ENCODE measurements at places on chromosomes 11 and 22.

GRCh38 chr11:28625532-28625931 is 517.3 kb downstream of the METTL15 start:
- DNase-seq: no peak

GRCh38 chr11:36295926-36296325 is at the start of gene PRR5L:
Gene PRR5L, plus strand, starts transcription at chr11:36296288. Its CDS starts 104,834 bp downstream, at chr11:36401122.
- no peak for DNase-seq

- DNase-seq: no peak
Measured at GRCh38 chr11:107956543-107956942, 28.3 kb downstream of the RAB39A start.

- no peak for DNase-seq
Measured at GRCh38 chr11:1350086-1350725, 39.5 kb upstream of the BRSK2 start.

DNA sequence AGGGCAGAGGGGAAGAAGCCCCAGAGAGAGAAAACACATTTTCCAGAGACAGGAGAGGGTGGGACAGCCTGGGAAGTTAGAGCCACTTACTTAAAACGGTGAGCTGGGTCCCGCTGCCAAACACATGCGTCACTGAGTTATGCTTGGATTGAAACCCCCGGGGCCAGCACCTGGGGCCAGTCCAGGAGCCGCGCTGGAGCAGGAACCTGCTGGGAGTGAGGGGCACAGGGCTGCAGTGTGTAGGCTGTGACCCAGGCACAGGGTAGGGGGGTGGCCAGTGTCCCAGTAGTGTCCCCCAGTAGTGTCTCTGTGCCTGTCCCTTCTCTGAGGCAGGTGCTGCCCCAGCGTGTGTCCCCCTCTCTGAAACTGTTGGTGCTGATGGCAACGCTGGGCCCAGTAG is 5.2 kb downstream of the IGLL1 start:
- no peak for DNase-seq

DNA sequence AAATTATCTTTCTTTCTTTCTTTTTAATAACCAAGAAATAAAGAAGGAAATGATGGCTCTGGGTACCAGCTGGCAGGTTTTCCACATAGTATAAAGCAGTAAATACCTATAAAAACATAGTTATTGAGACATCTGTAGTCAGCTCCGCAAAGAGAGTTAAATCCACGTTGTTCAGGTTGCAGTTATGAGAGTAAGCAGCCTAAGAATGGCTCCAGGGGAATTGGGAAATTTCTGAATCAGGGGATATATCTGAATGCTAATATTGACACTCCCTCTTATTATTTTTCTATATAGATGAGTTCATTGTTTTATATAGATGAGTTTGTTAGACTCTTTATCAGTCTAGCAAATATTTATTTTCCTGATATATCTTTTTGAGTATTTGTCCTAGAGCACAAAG is 322.0 kb upstream of the LRRC4C start:
- no peak for DNase-seq

GRCh38 chr11:64321026-64321425 is 3.1 kb downstream of the PRDX5 start:
- no peak for DNase-seq

DNA sequence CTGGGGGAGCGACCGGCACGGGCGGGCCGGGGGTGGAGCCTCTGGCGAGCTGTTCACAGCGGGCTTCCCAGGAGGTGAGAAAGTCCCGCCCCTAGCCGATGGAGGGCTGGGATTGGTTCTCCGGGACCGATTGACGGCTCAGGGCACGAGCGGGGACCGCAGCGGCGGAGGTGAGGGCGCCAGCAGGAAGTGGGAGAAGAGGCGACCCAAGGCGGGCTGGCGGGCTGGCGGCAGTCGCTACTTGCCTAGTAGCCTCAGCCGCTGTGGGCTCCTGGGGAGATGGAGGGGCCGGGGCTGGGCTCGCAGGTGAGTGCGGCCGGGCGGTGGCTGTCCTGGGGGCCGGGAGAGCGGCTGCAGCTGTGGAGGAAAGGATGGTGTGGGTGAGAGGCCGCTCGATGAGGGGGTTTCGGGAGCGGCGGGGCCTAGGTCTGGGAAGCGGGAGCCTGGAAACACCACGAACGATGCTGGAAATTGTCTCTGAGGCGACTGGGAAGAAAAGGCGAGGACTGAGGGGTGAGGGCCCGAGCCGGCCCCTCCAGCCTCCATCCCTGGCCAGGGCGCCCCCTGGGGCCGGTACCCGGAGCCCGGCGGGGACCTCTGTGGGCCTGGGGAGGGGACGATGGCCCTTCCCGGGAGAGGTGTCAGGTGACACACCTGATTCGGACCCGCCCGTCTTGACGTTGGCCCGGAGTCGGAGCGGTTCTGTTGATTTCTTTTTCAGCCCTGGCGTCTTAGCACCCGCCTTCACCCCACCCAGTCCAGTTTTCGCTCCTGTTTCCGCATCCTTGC is at the start of gene ZDHHC13:
TSS of gene ZDHHC13 (plus strand) at position 198 of the 789 bp plus-strand sequence. CDS start at position 280, 82 bp downstream.
- peak; percentile 91 for DNase-seq

GRCh38 chr11:74070723-74071492 is 62.0 kb upstream of the UCP3 start:
- DNase-seq: no peak

DNA sequence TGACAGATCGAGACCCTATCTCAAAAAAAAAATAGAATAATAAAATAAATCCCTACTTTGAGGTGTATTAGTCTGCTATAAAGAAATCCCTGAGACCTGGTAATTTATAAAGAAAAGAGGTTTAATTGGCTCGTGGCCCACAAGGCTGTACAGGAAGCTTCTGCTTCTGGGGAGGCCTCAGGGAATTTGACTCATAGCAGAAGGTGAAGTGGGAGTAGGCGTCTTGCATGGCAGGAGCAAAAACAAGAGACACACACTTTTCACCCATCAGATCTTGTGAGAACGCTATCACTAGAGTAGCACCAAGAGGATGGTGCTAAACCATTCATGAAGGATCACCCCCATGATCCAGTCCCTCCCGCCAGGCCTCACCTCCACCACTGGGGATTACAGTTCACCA is 29.2 kb downstream of the CDPF1 start:
- no peak for DNase-seq

- DNase-seq: no peak
Measured at GRCh38 chr22:41563051-41563711, 2.4 kb downstream of the CSDC2 start.

GRCh38 chr11:117936973-117937372 is 7.8 kb upstream of the TMPRSS13 start:
- no peak for DNase-seq

DNA sequence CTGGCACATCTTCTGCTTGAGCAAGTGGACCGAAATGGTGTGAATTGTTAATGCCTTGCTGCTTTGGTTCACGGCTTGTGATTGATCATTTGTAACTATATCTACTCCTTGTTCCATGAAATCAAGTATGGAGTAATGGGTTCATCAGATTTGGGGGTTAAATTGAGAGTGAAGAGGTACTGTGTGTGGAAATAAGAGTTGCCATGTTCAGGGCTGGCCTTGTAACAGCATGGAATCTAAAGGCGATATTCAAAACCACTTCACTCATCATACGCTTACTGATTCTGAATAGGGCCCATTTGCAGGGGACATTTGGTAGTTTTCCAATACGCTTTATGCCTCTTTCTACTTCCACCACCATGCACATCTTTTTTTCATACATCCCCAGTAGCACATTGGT is 122.2 kb downstream of the DCDC1 start:
- no peak for DNase-seq

GRCh38 chr11:68177877-68178276 is 35.2 kb downstream of the KMT5B start:
- DNase-seq: no peak

DNA sequence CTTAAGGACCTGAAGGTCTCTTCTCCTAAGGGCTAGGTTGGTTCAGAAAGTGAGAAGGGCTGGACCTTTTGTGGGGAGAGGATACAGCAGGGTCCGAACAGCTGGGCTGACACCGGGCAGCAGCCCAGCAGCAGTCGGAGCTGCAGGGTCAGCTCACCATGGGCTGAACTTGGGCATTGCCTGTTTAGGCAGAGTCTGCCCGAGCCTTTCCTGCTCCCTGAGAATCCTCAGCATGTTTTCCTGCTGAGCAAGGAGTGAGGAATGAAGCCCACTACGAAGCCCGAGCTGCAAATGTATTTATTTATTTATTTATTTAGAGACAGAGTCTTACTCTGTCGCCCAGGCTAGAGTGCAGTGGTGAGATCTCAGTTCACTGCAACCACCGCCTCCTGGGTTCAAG is 83.9 kb downstream of the PTPRJ start:
- no peak for DNase-seq

DNA sequence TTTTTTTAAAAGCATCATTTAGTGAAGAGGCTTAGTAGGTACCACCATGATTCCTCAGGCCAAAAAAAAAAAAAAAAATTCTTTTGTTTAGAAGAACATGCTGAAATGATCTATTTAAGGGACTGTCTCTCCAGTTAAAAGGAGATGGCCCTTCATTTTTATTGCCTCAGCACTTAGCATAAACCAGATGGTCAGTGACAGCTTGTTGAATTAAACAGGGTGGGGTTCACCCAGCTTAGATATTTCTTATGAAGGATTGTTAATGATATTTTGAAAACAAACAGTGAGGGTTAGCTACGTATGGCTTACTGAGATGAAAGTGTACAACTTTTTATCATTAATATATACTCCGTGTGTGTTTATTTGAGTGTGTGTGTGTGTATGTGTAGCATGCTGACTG is 203.7 kb downstream of the FAM181B start:
- DNase-seq: no peak

DNA sequence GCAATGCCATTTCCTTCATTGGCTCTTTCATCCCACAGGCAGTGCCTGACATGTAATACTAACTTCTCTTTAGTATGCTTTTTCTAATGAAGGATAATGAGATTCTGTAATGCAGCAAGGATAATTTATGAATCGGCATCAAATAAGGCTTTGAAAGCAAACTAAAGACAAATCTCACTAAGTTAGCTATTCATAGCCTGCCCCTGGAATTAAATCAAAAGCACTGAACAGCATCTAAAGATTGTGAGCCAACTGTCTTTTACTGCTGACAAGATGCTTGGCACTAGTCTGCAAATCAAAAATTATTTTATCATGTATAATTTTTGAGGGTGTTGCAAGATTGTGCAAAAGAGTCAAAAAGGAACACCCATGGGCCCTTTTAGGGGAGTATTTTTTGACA is 265.0 kb downstream of the CASP12 start:
- no peak for DNase-seq

DNA sequence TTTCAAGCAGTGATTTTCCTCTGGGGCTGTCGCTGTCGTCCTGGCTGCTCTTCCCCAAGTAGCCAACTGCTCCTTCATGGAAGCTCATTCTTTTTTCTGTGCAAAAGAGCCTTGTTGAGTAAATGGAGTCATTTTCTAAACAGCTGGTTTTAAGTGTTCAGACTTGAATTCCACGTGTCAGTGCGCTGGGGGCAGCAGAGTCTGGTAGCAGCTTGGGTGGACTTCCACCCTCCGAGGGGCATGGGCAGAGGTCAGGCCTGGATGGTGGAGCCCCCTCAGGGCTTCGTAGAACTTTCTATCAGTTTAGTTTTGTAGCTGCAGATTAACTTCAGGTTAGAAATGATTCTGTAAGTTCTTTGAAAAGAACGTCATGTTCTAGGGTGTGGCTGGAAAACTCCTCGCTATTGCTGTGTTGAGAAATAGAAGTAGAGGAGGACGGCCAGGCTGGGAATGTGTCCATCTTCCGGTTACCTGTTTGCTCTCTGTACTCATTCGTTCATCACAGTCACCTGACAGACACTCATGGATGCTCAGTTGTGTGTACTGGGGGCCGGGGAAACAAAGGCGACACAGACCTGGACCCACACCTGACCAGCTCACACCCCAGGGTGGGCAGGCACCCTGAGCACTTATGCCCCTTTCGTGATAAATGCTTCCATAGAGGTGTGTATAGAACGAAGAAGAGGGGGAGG is 270.7 kb downstream of the TBC1D22A start:
- DNase-seq: no peak

DNA sequence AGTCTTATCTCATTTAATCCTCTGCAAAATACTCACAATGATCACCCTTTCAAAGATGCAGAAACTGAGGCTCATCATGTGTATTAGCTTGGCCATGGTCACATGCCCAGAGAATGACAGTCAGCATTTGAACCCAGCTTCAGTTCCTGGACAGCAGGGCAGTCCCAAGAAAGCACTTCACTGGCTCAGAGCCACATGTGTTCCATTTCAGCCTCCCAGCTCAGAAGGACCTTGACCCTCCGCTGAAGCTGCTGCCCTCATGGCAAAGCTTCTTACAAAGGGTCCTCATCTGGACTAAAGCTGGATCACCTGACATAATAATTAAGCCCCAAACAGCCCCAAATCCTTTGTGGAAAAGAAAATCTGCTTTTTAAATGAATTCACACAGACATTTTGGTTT is 37.0 kb downstream of the TENM4 start:
- no peak for DNase-seq

- peak; percentile 37 for DNase-seq
Measured at GRCh38 chr11:2531277-2531986, 86.6 kb downstream of the KCNQ1 start.

DNA sequence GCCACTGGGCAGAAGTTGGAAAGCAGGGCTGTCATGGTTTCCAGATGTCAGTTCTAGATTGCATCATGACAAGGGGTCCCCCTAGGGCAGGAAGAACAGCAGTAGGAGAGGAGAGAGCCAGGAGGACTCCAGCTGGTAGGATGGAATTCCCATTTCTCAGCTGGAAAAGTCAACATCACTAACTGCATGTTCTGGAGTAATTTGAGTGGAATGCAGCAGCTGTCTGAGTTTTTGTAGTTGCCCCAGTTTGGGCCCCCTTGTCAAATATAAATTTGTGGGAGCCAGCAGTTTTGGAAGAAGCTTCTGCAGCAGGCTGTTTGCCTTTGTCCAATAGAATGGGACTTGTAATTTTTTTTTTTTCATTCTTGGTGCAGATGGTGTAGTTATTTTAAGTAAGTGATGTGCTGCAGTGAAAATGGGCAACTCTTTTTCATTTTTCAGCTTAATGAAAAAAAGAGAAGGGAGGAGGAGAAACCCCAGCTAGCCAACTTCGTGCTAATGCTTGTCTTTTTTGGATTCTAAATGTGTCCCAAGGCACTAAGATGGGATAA is 86.9 kb downstream of the LDLRAD3 start:
- no peak for DNase-seq

GRCh38 chr11:2409126-2409525 is 8.6 kb downstream of the TSSC4 start:
- DNase-seq: no peak

DNA sequence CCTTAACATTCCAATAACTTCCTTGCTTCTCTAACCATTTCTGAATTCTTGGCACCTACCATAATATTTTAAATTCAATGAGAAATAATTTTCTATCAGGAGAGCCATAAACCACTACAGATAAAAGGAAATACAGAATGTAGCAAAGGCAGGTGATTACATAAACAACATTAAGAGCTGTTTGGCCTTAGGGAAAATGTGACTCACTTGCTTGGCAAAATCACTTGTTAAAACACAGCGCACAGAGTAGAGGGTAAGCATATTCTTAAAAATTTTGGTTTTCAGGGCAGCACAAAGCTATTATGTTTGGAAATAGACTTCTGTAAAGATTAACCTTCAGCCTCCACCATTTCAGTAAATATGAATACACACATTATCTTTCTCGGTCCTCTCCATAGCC is 26.4 kb downstream of the IZUMO1R start:
- DNase-seq: no peak

- DNase-seq: no peak
Measured at GRCh38 chr11:3802011-3802790, 4.8 kb upstream of the NUP98 start.

GRCh38 chr22:27627444-27627833 is 174.1 kb downstream of the MN1 start:
- DNase-seq: no peak
